ENCODE measurements at places on chromosomes 7 and 10.

GRCh38 chr10:27319752-27320431 lies 79.3 kb upstream of the ACBD5 start:
- no peak for DNase-seq

GRCh38 chr10:119207713-119208552 lies 562 bp downstream of the GRK5 start:
- DNase-seq: no peak

- peak; percentile 69 for DNase-seq
Measured at GRCh38 chr10:80444646-80445319, 9.3 kb upstream of the TSPAN14 start.

- DNase-seq: peak; percentile 49
Measured at GRCh38 chr10:63346015-63346441, 119.7 kb downstream of the JMJD1C start.

- no peak for DNase-seq
Measured at GRCh38 chr7:15470825-15471668, 90.8 kb downstream of the AGMO start.

GRCh38 chr10:46548498-46549090 lies 7.9 kb downstream of the GPRIN2 start:
- peak; percentile 41 for DNase-seq

DNA sequence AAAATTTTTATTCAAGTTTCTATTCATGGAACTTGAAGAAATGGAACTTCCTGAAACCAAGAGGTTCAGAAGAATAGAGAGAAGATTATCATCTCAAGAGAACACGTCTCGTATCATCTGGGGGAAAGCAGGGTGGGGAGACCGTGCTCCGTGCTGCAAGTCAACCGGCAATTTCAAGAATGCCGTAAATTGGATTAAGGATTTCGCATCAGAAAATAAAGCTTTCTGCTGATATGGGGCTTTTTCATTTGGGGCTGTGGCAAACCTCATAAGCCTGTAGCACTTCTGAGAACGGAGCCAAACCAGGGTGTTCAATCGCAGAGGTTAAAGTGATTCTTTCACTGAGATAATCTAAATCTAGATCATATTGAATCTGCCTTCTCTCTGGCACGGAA lies 150.1 kb upstream of the NPS start:
- DNase-seq: no peak

DNA sequence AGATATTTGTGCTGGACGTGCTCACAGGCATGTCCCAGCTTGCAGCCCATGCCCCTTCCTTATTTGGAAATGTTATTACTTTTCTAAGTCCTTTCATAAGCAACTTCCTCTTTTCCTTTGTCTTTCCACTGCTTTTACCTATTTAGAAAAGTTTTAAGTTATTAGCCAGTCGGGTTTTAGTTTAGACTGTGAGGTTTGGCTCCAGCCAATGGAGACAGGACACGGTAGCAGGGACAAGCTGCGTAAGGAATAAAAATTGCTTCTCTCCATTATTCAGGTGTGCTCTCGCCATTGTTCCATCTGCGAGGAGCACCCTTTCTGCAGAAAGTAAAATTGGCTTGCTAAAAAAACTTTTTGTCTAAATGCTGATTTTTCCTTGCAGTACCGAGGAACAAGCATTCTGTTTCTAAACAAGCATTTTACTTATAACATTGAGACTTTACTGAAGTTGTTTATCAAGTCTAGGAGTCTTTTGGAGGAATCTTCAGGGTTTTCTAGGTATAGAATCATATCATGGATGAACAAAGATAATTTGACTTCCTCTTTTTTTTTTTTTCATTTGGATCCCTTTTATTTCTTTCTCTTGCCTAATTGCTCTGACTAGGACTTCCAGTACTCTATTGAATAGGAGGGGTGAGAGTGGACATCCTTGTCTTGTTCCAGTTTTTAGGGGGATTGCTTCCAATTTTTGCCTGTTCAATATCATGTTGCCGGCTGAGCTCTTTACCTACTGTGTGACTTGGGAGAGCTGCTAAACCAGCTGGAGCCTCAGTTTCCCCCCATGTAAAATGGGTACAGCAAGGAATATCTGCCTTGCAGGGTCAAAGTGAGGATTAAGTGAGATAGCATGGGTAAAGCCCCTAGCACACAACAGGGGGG lies 63.8 kb downstream of the ALOX5 start:
- DNase-seq: no peak

DNA sequence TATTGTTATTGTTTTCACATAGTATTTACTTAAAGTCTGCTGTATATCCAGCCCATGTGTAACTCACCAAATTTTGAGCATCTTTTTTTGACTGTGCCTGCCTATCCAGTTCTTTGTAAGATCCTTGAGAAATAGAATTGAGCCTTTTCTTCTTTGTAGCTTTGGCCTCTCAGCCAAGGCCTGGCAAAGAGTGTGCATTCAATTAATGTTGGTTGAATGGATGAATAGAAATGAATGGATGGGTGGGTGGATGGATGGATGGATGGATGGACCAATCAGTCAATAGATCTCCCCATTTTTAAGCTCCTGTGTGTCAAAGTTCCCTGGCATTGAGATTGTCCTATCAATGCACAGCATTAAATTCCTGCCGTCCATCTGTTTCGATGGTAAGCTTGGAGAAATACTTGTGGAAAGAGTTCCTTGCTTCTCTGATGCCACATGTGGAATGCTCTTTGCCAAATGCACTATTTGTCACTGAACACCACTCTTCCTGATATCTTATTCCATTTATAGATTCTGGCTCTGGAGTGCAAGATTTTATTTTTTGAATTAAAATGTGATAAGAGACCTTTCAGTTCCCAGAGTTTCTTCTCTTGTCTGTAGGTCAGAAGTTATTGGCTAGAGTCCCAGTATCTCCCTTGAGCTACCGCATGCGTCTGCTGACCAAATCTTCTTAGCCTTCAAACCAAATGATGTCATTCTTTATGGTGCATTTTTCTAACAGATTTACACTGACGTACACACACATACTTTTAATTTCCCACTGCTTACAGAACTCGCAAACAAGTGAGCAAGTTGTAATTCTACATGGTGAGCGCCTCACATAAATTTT lies 20.7 kb upstream of the ADRB1 start:
- DNase-seq: no peak

DNA sequence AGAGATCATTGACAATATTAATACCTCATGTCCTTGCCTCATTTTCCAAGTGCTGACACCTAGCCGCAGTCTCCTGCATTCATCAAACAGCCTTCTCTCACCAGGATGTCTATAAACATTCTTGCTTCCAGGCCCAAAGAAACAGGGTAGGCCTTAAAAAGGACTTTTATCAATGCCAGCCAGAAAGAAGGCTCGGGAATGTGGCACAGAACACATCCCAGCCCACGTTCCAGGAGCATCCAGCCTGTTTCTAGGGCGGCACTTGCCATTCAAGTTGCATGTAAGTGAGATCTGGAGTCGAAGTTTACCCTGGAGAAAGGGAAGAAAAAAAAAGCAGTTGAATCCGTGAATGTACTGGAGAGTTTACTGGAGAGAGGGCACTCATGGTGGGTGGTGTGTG lies 1083.1 kb downstream of the KCNMA1 start:
- DNase-seq: no peak

GRCh38 chr10:133452453-133452852 lies 1.3 kb upstream of the SCART1 start:
- DNase-seq: no peak

- DNase-seq: no peak
Measured at GRCh38 chr10:68362590-68362989, 29.9 kb upstream of the PBLD start.

DNA sequence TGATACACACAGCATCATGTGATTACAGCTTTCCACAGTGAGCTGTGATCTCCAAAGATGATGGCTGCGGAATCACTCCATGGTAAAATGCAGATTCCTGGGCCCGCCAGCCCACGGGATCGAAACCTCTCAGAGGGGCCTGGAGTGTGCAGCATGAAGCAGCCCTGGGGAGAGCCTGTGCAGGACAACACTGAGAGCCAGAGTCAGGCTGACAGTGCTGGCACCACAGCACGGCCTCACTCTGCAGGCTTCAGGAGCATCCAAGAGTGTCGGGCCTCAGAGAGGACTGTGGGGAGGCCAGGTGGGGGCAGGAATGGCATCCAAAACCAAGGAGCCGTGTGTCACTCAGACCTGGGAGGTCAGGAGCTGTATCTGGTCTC lies 533.4 kb downstream of the TCERG1L start:
- DNase-seq: no peak
